ENCODE measurements at places on chromosomes 7 and 10.

- no peak for DNase-seq
Observed at GRCh38 chr7:48971173-48971572, 46.8 kb downstream of the CDC14C start.

- no peak for DNase-seq
Observed at GRCh38 chr7:148553979-148554378, 36.6 kb upstream of the C7orf33 start.

DNA sequence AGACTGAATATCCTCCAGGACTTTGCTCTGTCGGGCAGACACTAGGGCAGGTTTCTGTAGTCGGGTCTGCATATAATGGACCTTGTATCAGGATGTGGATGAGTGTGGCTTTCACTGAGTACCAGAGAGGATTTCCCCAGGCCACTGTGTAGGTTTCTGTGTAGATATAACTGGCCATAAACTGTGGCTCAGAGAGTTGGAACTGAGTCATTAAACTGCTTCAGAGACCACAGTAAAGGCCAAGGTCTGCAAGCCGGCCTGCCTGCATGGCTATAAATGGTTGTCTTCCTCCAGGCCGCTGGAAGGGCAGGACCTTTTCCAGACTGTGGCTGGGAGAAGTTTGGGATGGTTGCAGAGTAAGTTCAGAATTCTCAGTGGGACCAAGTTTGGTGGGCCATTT, 16.9 kb downstream of the ZNF92 start:
- DNase-seq = no peak

- no peak for DNase-seq
Observed at GRCh38 chr10:26738301-26738911, 40.9 kb downstream of the PDSS1 start.

DNA sequence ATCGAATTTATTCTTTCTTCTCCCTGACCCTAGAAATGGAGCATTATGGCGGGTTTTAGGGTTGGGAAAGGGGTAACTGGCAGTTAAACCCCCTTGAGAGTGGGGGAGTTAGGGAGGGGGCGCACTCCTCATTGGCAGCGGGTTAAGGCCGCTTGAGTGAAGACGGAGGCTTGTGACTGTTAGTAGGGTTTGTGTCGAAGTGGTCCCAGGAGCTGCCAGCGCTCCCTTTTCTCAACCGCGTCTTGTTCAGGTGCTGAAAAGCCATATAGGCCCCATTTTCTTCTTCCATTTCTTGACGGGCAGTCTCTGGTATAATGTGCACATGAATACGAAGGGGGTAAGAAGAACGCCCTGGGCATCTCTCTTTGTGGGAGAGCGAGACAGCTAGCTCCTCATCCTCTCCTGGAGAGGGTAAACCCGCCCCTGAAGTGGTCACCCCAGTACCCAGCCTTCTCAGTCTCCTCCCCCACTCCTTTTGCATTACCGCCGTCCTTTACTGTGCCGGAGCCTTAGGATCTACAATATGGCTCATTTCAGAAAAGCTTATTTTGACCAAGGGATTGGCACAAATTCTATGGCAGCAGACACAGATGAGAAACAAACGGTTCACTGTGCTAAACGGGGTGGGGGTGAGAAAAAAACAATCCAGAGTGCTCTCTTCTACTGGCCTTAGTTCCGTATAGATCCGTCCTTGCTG, 836 bp downstream of the KMT2E start:
- peak; percentile 68 for DNase-seq

GRCh38 chr7:26469188-26469587, 177.5 kb downstream of the SNX10 start:
- DNase-seq = no peak

- DNase-seq = no peak
Observed at GRCh38 chr7:128353189-128353588, 8.3 kb downstream of the PRRT4 start.

- no peak for DNase-seq
Observed at GRCh38 chr7:173209-173918, 19.0 kb upstream of the FAM20C start.

DNA sequence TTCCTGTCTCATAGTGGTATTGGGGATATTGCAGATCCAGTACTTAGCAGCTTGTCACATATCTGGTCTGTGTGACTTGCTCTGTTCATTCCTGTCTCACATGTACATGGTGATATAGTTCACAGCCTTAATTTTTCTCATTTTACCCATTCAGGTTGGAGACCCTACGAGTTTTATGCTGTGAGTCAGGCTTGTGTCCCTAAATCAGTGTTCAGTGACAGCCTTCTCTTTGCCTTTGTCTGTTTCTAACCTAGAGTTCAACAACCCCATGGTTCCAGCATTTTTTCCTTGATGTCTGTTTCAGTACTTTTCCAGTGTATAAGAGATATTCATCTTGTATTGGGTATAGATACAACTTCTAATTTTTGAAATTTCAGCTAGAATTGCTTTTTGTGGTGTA, 1016.2 kb downstream of the LRMDA start:
- DNase-seq = no peak

DNA sequence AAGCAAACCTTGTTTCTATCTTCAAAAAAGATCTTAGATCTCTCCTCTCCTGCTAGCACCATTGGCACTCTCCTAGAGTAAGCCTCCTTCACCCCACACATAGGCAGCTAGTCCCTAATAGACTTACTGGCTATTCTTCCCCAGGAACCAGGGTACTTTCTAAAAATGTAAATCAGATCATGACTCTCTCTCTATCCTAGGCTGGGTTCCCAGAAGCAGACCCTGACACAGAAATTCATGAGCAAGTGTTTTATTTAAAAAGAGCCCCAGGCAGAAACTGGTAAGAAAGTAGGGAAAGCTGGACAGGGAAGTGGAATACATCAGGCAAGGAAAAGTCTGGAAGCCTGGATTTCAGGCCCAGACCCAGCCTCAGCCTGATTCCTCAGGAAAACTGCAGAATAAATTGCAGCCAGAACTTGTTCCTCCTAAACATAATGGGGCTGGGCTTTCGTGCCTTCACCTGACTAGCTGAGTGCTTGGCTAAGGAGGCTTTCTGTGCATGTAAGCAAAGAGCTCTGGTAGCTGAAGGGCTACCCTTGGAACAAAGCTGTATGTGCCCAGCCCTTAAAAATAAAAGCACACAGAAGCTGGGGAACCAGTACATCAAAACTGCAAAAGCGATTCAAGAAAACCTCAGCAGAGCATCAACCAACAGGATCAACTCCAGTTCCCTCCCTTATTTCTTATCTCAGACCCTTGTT, 18.8 kb upstream of the SORBS1 start:
- DNase-seq = no peak

DNA sequence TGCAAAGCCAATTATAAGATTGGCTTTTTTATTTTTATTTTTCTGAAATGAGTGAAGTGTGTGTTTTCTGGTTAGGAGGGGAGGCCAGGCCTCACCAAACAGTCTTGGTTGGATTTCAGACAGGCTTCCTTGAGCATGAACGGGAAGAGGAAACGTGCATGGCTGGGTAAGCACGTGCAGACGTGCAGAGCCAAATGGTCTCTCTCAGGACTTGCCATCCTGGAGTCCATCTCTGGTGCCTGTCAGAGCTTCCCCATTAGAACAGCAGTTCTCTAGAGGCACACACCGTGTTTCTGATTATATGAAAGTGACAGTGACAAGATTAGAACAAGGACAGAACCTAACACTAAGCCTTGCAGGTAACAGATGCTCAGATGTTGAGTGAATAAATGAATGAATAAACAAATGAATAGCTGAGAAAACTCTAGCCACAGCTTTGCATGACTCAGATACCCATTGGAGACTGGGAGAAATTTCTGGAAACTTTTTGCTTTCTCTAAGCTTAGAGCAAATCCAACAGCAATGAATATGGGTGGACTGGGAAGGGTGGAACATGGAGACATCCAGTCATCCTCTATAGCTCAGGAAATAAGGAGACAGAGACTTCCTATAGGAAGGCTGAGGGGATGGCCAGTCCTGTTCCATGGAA, 11.8 kb upstream of the CALD1 start:
- DNase-seq = no peak

- peak; percentile 93 for DNase-seq
Observed at GRCh38 chr10:3525832-3526449, 259.1 kb downstream of the KLF6 start.

GRCh38 chr10:119700321-119700954, 25.4 kb upstream of the INPP5F start:
- DNase-seq = no peak

DNA sequence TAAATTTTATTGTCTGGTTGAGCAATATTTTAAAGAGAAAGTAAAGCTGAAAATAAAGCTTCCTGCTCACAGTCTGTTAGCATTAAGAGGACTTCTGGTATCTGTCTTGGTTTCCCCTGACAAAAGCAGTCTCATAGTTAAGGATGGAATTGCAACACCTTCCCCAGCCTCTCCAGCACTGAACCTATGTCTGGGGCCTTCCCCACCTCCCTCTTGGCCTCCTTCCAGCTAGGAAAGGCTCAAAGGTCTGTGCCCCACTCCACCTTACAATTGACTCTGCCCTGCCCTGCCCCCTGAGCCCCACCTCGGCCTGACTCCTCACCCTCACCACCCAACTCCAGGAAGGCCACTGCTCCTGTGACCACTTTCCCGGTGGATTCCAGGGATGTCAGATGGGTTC, 33.2 kb downstream of the COL17A1 start:
- DNase-seq = no peak

GRCh38 chr7:50564640-50565558, at the start of gene DDC:
Gene DDC, minus strand, starts transcription at chr7:50565405. Its CDS starts 21,320 bp downstream, at chr7:50544085.
- peak; percentile 35 for DNase-seq

GRCh38 chr10:15223174-15223573, 54.7 kb upstream of the NMT2 start:
- no peak for DNase-seq

GRCh38 chr10:71390921-71391690, 5.6 kb upstream of the CDH23 start:
- no peak for DNase-seq

- DNase-seq = no peak
Observed at GRCh38 chr7:46979439-46979838, 602.5 kb downstream of the TNS3 start.

DNA sequence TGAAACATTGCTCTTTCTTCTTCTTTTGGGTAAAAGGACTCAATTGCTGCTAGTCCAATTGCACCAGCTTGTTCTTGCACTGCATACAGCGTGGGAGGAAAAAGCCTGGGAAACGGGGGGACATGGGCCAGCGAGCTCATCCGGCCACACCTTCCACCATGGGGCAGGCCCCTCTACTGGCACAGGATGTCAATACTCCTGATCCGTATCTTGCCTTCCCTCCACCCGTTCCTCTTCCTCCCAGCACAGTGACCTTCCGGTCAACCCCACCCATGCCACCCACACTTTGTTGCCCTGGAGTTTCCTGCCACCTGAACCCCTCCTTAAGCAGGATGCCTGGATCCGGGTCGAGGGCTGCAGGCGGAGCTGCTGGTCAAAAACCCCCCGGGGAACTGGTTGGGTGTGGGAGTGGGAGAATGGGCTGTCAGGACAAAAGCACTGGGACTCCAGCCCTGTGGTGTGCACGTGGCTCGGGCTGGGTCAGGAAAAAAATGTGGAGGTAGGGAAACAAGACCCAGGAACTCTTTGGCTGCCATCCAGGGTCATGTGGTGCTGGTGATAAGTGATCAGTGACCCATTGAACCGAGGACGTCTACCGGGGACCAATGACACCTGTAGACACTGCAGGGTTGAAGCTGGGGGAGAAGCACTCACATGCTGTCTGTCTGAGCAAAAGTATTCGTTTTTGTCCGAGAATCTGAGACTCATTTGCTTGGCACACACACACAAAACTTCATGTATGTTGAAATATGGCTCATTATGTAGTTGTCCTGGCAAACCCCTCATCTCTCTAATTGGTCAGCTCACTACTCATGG, 8.1 kb downstream of the IL2RA start:
- DNase-seq = no peak

DNA sequence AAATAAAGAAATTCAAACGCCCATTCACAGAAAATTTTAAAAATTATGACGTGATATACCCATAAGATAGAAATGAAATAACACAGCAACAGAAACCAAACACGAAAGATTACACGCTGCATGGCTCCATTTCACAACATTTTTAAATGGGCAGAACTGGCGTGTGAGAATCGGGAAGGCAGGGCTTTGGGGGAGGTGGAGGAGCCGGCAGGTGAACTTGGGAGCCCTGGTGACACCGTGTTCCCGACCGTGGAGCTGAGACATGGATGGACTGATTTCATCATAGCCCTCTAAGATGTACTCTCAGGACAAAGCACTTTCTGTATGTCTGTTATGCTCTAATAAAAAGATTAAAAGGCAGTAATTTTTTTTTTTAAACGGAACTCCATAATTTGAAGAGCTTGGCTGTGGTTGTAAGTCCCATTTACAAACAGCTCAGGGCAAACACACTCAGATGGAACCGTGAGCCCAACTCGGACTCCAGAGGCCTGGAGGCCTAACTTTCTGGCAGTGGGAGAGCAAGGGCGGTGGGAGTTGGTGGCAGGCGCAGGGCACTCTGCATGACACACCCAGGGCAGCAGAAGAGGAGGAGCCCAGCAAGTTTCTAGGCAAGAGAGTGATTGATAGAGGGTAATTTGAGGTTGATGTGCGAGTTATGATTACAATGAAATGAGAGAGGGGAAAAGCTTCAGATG, 203.4 kb downstream of the MAD1L1 start:
- no peak for DNase-seq

DNA sequence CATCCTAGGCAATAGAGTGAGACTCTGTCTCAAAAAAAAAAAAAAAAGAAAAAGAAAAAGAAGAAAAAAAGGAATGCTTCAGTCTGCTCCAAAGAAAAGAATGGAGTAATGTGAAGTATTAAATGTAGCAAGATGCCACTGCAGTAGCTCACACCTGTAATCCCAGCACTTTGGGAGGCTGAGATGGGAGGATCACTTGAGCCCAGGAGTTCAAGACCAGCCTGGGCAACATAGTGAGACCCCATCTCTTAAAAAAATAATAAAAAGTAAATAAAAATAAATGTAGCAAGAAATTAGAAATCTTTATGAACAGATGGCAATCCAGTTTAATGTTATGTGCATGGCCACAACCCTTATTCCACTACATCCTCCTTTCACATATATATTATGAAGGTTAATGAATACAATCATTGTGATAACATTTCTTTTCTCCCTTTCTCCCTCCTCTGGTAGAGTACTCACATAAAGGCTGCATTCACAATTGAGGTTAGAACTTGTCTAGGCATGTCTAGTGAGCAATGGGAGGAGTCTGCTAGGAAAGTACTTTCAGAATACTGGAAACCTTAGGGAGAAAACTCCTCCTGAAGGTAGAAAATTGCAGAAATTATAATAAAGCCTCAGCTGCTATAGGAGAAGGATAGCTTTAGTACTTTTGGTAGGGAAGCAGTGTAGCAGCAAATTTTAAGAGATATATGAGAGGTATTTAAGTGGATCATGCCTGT, 20.4 kb downstream of the KLLN start:
- DNase-seq = peak; percentile 87

- DNase-seq = no peak
Observed at GRCh38 chr7:64893401-64893800, 9.7 kb upstream of the ZNF273 start.

Measured in ACHN (cell line).